Cardiac septum (tissue), 1 donor: ENCODE measurements at places on chromosomes 6 and 20. TPM values are rescaled to one million over a fixed set of nuclear protein-coding genes. Genes with fewer than 3 reads are reported as not detected.
A peak's percentile ranks its signal among the peaks of the same experiment; 100 is the strongest.

KCNQ5 gene
- not detected for total RNA-seq

EMILIN3 gene
- 0.51 TPM for total RNA-seq

NAPB gene
- 6.1 TPM for total RNA-seq

PACSIN1 gene
- 10.3 TPM for total RNA-seq

ANKRD6 gene
- total RNA-seq: 6.5 TPM

SMLR1 gene
- total RNA-seq: not detected

DCDC2 gene
- total RNA-seq: 0.08 TPM

PRSS16 gene
- not detected for total RNA-seq

GRCh38 chr20:19427480-19427879 is 215.0 kb downstream of the SLC24A3 start:
- no peak for DNase-seq

DNA sequence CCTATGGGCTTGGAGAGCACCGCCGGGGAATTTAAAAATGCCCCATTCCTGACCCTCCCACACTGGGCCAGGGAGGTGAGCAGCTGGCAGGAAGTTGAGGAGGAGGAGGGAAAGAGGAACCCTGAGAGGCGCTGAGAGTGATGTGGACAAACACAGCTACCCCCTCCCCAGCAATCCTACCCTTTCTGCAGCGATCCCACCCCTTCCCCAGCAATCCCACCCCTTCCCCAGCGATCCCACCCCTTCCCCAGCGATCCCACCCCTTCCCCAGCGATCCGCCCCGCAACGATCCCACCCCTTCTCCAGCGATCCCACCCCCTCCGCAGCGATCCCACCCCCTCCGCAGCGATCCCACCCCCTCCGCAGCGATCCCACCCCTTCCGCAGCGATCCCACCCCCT is 111.6 kb downstream of the SYCP2 start:
- no peak for DNase-seq

- no peak for DNase-seq
Measured at GRCh38 chr6:71367756-71368155, 79.1 kb downstream of the OGFRL1 start.

DNA sequence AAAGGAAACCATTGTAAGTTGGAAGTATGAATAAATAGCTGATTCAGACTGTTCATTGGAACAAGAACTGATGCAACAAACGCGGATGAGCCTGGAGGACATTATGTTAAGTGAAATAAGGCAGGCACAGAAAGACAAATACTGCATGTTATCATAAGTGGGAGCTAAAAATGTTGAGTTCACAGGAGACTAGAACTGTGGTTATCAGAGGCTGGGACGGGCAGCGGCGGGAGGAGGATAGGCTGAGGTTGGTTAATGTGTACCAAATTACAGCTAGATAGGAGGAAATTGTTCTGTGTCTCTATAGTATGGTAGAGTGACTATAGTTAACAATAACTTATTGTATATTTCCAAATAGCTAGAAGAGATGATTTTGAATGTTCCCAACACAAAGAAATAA is 40.8 kb downstream of the FAM229B start:
- no peak for DNase-seq

DNA sequence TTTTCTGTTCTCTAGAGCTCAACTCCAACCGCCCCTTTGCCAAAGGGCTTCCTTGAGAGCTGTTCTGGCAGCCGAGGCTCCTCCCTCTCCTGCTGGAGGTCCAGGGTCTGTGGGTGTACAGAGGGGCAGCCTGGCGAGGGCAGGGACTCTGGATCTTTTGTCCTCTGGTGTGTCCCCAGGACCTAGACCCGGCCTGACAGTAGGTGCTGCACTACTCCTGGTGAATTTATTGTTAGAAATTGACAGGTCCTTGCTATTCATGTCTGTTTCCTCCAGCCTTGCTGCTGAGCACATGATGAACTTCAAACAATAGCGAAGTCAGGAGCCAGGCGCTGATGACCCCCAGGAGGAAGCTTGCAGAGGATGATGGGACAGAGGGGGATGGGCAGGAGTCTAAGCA is 234.7 kb upstream of the SULF2 start:
- DNase-seq: no peak

- DNase-seq: peak; percentile 88
Measured at GRCh38 chr20:5065879-5066383, 53.8 kb downstream of the PCNA start.

GRCh38 chr6:128239146-128239545 is 281.3 kb downstream of the PTPRK start:
- no peak for DNase-seq

GRCh38 chr6:134351615-134352474 is 33.9 kb upstream of the SGK1 start:
- DNase-seq: no peak

- no peak for DNase-seq
Measured at GRCh38 chr6:15436451-15436850, 190.6 kb downstream of the JARID2 start.

DNA sequence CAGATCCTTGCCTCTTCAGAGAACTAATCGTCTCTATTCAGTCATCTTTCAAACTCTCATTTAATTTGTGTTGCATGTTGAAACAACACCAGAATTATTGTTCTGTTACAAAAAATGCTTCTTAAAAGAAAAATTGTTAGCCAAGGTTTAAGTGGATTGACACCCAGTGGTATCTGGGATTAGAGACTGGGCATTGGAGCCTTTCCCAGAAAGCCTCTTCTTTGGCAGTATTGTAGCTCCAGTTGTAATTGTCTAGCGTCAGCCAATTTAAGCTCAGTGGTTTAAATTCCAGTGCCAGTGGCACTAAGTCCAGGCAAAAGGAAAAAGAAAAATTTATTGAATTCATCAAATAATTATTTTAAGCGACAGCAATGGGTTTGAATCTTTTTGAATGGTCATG is 801 bp downstream of the CCDC28A start:
- no peak for DNase-seq
